ENCODE measurements at places on chromosomes 5 and 9. TPM values are rescaled to one million over a fixed set of nuclear protein-coding genes. Genes with fewer than 3 reads are reported as not detected.
A peak's percentile ranks its signal among the peaks of the same experiment; 100 is the strongest.

PCDHB4 gene
- total RNA-seq, result 1.2 TPM

- peak; percentile 95 for DNase-seq
Measured at GRCh38 chr5:123429993-123430392, 6.8 kb upstream of the CEP120 start.

PLAC8L1 gene
- not detected for total RNA-seq

GRCh38 chr5:156991714-156992113, 28.7 kb upstream of the TIMD4 start:
- no peak for DNase-seq

DNA sequence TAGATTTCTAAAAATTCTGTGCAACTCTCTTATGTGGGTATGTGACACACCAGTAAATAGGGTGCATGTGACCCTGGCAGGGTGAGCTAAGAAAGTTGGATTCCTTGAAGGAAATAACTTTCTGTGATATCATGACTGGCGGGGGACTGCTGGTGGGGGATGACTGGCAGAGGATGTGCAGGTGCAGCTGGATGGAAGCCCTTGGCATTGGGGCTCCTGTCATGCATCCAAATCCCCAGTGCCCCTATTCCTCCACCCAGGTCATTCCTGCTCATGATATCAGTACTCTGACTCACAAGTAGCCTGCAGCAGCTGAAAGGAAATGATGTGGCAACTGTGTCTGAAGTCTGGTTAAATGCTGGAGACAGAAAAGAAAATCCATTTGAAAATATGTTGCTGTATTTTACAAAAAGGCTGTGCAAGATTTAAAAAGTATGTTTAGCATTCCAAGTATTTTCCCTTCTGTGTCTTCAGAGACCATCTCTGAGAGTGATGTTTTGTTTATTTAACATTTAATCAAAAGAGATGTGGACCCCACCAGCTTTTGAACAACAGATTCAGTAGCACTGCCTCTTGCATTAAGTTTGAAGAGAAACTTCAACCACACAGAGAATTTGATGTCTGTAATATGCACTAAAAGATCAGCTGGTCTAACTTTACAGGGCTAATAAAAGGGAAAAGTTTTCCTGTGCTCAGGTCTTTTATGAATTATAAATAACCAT, 17.9 kb upstream of the ZSWIM6 start:
- peak; percentile 75 for DNase-seq

DNA sequence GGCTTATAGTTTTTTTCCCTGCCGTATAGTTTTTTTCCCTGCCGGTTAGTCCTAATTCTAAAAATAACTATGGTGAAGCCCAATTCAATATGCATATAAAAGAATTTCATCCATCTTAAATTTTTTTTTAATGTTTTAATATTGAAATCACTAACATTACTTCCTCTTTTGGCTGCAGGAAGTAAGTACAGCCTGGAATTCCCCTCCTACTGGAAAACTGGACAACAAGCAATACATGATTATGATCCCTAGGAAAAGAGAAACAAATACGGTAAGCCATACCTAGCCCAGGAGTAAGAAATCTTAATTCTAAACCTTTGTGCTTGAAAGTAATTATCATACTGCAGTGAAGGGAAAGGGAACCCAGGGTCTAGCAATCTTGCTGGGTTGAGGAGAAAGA, 119.0 kb downstream of the NR3C1 start:
- DNase-seq, result no peak

GRCh38 chr5:36239370-36240293, 2.1 kb downstream of the NADK2 start:
- DNase-seq, result no peak

DNA sequence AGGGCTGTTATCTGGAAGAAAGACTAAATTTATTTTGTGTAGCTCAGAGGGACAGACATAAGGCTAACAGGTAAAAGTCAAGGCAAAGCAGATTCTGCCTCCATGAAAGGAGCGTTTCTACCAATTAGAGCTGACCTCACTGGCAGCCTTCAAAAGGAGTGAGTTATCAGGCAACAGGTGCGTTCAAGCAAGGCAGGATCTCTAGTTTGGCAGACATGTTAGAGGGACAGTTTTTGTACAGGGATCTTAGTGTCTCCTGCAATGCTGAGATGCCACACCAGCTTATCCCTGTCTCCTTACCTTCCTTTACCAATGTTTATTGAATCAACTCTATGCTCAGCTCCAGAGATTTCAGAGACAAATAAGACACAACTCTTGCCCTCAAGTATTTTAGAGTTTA, 73.8 kb downstream of the NRG2 start:
- no peak for DNase-seq

DNA sequence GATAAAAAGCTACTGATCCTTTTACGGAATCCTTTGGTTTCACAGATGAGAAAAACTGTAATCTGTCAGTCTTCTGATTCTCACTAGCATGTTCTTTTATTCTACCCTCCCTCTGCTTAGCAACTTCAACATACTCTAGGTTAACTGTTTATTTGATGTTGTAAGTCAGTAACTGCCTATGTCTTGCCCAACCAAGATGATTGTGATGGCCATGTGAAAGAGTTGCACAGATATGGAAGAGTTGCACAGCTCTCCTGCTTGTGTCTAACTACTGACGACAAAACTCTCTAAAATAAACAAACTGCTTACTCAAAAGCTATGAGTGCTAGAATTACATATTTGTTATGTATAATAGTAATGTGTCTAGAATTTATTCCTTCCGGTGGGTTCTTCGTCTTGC, 227.3 kb upstream of the DAB2 start:
- no peak for DNase-seq

GRCh38 chr5:65955746-65956145, 29.4 kb downstream of the ERBIN start:
- no peak for DNase-seq

PCDHB14 gene
- 2.7 TPM for total RNA-seq

- DNase-seq, result peak; percentile 8
Measured at GRCh38 chr9:19050637-19051591, 1.7 kb downstream of the RRAGA start.
